ENCODE measurements at places on chromosomes 16 and 17. TPM values are rescaled to one million over a fixed set of nuclear protein-coding genes. Genes with fewer than 3 reads are reported as not detected.
A peak's percentile ranks its signal among the peaks of the same experiment; 100 is the strongest.

GRCh38 chr17:949623-950303 lies 29.8 kb downstream of the NXN start:
- DNase-seq = no peak

DNA sequence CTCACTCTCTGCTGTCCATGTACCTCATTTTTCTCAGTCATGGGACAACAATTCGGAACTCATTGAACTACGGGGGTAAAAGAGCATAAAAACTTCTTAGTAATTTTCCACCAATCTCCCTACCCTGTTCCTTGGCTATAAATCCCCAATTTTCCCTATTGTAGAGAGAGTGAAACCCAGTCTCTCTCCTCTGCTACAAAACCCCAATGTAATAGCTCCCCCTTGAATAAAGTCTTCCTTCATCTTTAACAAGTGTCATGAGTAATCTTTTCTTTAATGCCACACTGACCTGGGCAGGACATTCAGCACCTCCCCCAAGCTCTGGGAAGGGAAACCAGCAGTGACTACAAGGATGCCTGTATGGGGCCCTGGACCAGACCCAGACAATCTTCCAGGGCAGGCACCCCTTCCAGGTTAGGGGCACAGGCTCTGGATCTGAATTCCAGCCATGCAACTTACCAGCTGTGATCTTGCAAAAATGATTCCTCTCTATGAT lies 10.2 kb upstream of the EIF1 start:
- DNase-seq = no peak

- no peak for DNase-seq
Measured at GRCh38 chr17:1170739-1171138, 9.0 kb downstream of the ABR start.

GRCh38 chr17:60534613-60535157 lies 8.6 kb upstream of the APPBP2 start:
- no peak for DNase-seq

DNA sequence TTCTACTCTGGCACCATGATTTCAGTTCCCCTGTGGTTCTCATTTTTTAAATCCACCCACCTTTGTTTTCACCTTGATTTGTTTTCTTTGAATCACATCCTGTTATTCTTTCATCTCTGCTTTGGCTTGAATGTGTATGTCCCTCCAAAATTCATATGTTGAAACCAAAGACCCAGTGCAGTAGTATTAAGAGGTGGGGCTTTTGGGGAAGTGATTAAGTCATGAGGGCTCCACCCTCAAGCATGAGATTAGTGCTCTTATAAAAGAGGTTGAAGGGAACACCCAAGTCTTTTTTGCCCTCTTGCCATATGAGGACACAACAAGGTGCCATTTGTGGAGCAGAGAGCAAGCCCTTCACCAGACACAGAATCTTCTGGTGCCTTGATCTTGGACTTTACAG lies 382.3 kb downstream of the SLC39A11 start:
- DNase-seq = no peak

DNA sequence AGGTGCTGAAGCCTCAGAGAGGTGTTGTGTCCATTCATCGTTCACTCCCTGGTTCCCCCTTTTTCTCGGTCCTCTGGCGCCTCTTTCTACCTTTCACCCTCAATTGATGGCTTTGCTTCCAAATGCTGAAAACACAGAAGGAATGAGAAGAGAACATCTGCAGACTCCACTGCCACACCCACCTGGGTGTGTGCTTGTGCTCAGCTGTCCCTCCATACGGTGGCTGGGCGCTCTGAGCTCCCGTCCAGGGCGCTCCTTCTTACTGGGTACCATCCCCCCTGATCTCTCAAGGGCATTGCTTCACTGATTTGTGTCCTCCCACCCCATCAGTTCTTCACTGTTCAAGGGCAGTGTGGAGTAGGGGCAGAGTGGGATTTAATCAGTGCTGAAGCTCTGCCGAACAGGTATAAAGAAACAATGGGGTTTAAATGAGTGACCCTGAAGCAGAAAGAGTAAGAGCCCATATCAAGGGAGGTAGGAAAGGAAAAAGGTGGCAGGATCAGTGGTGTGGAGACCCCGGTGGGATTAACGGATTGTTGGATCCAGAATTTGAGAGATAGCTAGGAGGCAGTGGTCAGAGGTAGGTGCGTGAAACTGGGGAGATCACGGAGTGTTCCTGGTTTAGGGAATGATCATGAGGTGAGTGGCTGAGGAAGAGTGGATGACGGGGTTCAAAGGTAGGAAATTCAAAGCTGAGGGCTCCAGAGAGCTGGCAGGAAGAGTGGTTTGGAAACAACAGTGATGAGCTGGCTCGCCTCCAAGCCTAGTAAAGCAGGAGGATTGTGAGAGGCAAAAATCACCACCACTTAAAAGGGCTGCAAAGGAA lies 40.8 kb downstream of the MRTFB start:
- DNase-seq = peak; percentile 36

- no peak for DNase-seq
Measured at GRCh38 chr16:49566432-49566831, 192.8 kb downstream of the C16orf78 start.

The TBC1D28 gene
- polyA plus RNA-seq = not detected

The ZFPM1 gene
- polyA plus RNA-seq = 22.5 TPM

The ZNF385C gene
- polyA plus RNA-seq = 1.8 TPM

The NLRC5 gene
- polyA plus RNA-seq = 20.1 TPM
